NCI-H82 (cell line): ENCODE measurements at places on chromosomes 5 and 9.

DNA sequence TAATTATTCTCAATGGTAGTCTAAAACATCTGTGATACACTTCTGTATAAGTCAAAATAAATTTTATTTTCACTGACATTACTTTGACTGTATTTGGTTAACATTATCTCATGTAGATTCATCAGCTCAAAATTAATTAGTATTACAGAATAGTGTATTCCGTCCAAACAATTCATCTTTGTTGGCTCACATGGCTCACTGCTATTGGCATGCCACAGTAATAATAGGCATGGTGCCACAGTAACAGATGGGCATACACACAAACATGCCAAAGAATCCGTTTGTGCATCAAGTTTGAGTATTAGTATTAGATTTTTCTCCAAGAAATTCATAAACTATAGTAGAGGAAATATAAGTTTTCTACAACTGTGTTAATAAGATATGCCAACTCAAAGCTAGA, 14.2 kb downstream of the AP3B1 start:
- no peak for DNase-seq

GRCh38 chr5:175166026-175166425, 278.0 kb downstream of the DRD1 start:
- peak; percentile 41 for DNase-seq

- no peak for DNase-seq
Measured at GRCh38 chr9:118809160-118809625, 560.0 kb downstream of the BRINP1 start.

DNA sequence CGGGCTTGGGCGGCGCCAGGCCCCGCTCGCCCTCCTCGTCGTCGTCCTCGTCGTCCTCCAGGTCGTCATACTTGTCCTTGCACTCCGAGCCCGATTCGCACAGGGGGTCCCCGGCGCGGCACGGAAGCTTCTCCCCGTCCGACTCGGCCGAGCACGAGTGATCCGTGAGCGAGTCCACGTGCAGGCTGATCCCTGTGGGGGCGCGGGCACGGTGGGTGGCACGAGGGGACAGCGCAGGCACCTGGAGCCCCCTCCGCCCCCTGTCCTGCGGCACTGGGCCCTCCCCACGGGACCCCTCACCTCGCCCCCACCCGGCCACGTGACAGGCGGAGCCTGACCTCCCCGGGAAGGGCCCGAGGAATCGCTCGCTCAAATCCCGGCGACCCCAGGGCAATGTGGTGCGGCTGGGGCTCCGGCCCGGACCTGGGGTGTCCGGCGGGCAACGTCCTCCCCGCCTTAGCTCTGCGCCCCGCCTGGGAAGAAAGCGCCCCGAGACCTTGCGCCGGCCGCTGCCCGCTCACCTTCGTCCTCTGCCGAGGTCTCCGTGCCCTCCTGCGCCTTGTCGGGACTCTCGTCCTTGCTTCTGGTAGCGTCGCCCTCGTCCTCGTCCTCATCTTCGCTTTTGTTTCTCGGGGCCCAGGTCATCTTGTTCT, 2.5 kb downstream of the IRX2 start:
- DNase-seq, result no peak

DNA sequence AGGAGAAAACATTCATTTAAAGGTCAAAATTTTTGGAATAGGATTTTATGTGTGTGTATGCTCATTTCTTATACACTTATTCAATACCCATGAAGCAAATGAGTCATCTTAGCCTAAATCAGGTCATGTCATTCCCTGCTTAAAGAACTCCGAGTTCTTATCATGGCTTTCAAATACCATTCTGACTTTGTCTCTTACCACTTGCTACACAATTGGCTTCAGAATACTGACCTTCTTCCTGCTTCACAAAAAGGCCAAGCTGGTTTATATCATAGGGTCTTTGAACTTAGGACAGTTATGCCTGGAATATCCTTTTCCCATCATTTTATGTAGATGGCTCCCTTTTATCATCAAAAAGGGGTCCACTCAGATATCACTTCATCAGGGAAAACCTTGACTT, 652.2 kb upstream of the WWC1 start:
- DNase-seq, result no peak

- no peak for DNase-seq
Measured at GRCh38 chr9:91119142-91119541, 242.6 kb downstream of the AUH start.

GRCh38 chr5:50786073-50786472, 119.6 kb downstream of the PARP8 start:
- no peak for DNase-seq

GRCh38 chr5:33524476-33524875, 83.7 kb downstream of the TARS1 start:
- DNase-seq, result no peak

- DNase-seq, result no peak
Measured at GRCh38 chr9:113361304-113362018, 12.1 kb downstream of the BSPRY start.

DNA sequence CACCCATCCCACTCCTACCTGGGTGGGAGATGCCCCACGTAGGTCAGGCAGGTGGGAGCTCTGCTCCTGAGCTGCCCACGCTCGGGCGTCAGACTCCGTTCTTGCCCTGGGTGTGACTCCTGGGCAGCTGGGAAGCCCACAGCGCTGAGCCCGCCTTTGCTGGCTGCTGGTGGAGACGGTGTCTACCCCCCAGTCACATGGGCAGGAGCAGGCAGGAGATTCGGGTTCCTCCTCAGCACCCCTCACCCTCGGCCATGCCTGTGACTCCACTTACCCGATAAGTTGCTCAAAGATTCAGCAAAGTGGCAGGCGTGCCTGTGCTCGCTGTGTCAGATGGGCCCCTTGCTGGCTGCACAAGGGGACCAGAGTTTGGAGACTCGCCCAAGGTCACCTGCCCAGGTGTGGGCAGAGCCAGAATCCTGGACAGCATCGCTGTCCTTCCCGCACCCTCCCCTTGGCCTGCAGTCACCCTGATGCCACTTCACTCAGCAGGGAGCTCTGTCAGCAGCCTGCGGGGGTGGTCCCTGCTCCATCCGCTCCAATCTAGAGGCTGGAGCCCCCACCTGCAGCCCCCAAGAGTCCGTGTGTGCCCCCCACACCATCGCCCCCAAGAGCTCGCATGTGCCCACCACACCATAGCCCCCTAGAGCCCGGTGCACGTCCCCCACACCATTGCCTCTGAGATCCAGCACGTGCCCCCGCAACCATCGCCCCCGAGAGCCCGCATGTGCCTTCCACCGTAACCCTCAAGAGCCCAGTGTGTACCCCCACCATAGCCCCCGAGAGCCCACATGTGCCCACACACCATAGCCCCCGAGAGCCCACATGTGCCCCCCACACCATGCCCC, 4.2 kb downstream of the LCN1 start:
- DNase-seq, result no peak

- no peak for DNase-seq
Measured at GRCh38 chr5:73322437-73323076, 126.0 kb downstream of the FOXD1 start.

DNA sequence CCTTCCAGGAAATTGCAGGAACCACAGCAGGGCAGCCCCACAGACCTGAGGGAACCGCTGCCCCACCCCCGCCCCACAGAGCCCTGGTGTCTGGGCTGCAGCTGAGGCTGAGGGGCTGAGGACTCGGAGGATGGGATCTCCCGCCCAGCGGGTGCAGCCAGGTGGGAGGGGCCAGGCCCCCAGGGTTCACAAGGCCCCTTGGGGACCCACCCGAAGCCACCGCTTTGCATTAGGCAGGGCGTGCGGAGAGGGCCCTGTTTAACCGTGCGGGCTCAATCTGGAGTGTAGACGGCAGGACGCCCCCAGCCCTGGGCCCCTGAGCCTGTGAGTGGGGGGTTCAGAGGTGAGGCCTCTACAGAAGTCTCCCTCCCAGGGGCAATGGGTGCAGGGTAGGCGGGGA, 10.8 kb downstream of the NOTCH1 start:
- DNase-seq, result no peak

DNA sequence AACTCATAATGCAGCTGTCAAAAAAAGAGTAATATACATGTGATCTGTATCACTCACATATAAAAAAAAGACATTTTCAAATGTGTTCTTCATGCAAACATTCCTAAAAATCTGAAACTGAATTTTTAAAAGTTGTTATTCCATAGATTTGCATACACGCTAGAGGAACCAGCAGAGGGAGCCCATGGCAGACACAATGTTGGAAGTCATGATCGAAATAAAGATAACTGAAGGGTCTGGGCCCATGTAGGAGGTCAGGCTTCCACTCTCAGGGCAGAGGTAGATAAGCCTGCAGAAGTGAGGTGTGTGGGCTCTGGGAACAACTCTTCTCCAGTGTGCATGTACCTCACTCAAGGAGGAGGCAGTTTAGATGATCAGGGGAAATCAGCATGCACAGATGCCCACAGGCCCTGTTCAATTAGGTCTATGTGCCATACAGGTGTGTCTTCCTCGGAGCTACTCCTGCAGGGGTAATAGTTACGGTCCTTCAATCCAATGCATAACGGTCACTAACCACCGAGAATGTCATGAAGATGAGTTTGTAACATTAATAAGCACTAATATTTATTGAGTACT, 208.6 kb downstream of the EPB41L4A start:
- peak; percentile 61 for DNase-seq

- no peak for DNase-seq
Measured at GRCh38 chr5:138110266-138110963, 26.6 kb downstream of the WNT8A start.
